ENCODE measurements at places on chromosomes 5 and 9.

DNA sequence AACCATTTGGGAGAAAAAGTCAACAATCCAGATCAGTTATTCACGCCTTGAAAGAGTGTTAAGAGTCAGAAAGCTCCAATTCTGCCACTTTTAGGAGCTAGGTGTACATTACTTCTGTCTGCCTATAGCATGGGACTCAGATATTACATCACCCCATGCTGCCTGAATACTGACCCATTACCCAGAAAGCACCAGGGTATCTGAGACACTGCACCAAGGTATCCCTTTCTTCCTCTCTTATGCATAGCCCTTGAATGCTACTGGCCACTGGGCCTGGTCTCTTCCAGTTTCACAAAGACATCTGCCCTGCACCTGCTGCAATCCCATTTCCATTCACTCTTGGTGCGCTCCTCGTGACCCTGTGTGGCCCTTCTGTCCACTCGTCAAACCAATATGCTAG is 2.6 kb downstream of the STRBP start:
- no peak for DNase-seq

- DNase-seq: no peak
Measured at GRCh38 chr5:89946508-89946907, 463.0 kb downstream of the CETN3 start.

DNA sequence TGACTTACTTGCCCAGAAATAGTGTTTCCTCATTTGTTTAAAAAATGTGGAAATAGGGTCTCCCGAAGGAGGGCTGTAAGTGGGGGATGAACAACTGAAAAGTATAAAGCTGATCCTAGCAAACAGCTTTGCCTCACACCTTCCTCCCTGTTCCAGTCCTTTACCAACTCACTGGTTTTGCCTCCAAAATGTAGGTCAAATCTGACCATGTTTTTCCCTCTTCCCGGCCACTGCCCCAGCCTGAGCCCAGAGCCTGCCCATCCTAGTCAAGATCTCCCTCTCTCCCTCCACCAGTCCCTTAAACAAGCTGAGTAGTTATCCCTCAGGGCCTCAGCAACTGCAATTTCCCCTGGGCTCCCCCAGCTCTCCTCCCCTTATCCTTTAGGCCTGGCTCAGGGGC is 82.4 kb upstream of the FBXW11 start:
- no peak for DNase-seq

DNA sequence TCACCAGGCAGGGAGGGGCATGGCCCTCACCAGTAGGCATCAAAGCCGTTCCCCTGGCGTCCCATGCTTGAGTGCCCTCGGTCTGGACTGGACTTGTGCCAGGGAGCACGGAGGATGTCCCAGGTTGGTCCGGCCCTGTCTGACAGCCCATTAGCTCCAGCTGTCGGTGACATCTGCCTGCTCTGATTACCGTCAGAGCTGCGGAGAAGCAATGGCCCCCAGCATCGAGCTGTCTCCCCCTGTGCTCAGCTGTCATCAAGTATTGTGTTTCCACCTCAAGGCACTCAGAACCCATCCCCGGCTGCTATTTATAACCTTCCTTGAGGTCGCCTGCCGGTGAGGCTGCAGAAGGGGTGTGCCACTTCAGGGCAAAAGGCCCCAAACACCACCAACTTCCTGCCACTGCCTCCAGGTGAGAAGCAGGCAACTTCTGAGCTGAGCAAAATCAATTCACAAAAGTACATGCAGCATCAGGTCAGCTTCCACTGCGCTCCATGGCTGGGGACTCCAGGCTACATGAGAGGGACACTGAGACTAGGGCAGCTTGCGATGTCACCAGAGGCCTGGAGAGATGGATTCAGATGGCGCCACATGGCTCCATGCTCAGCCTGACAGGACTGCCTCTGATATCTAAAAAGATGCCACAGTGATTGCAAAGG is 142.7 kb downstream of the C5orf15 start:
- peak; percentile 81 for DNase-seq

- no peak for DNase-seq
Measured at GRCh38 chr9:70133253-70134208, 89.9 kb downstream of the MAMDC2 start.

DNA sequence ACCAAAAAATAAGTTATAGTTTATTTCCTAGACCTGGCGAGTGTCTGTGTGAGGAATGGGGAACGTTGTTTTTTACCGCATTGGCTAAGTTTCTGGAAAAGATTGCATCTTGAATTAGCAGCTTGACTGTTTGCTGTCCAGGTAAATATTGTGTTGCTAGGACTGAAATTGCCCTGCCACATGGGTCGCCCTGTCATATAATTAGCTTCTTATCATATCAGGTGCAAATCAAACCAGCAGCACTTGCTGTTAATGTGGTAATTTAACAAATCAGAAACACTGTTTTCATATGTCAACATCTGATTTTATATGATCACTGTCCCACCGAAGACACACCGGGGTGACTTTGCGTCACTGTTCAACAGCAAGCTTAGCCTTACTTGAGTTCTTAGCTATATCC is 63.7 kb upstream of the ZNF622 start:
- DNase-seq: no peak
